ENCODE measurements at places on chromosomes 11 and 22.

GRCh38 chr11:128153697-128154048, 433.7 kb downstream of the ETS1 start:
- no peak for DNase-seq

DNA sequence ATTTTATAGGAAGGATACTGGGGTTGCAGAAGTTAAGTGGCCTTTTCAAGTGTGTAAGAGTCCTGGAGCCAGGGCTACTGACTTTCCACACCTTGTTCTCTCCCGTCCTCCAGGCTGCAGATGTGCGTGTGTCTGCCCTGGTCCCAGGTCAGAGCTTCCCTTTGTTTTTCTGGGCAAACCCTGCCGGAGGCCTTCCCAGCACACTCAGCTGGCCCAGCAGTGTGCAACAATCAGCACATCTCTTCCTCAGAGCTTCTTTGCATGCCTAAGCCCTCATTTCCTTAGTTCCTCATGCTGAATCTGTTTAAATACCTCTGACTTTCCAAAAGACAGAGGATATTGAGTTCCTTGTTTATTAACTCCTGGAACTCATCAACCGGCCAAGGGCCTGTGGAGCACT, 80.6 kb downstream of the KCNJ1 start:
- DNase-seq = no peak

- no peak for DNase-seq
Observed at GRCh38 chr22:27412866-27413445, 388.6 kb downstream of the MN1 start.

DNA sequence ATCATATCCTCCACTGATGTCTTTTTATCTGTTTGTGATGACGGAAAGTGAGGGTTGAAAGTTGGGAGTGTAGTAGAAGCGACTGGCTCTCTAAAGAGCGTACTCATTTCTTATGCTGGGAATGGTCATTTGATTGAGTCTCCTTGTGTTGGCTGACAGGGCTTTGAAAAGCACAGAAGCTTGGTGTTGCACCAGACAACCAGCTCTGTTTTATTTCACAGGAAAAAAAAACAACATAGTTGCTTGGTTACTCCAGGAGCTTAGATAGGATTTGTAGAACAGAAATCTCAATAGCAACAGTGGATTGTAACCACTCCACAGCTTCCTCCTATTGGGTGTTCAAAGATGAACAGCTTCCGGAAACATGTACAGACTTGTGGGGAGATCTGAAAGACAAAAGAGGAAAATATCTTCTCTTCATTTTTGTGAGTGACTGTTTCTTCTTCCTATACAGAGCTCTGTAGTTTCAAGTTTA, 2.7 kb downstream of the RBM14 start:
- no peak for DNase-seq

DNA sequence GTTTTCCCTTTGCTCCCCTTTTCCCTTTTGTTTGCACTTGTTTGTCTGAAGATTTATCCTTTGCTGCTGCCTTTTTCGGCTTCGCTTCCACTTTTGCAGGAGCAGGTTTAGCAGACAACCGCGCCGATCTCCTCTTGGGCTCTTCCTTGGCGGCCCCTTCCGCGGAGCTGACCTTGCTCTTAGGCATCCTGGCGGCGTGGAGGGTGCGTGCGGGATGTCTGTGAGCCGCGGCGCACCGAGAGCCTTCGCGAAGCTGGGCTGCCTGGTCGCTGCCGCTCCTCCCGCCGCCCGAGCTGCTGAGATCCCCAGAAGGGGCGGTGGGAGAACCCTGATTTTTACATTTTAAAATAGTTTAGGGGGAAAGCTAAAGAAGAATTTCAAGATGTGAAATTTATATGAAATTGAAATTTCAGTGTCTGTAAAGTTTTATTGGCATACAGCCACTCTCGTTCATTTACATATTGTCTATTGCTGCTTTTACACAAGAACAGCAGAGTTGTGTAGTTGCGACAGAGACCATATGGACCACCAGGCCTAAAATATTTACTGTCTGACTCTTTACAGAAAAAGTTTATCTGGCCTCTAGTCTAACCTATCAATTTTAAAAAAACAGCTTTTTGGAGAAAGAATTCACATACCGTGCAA, 105.2 kb upstream of the RRM1 start:
- DNase-seq = no peak

GRCh38 chr22:37817705-37818408, 5.3 kb upstream of the GALR3 start:
- no peak for DNase-seq

Data from NCI-H1436 treated with DMSO at 0.1 percent for 48 hours (cell line).